ENCODE measurements at places on chromosomes 3 and 15.
A peak's percentile ranks its signal among the peaks of the same experiment; 100 is the strongest.

GRCh38 chr3:64289622-64290021, 64.4 kb upstream of the PRICKLE2 start:
- no peak for DNase-seq

- DNase-seq: no peak
Observed at GRCh38 chr15:59817834-59818233, 128.7 kb upstream of the BNIP2 start.

DNA sequence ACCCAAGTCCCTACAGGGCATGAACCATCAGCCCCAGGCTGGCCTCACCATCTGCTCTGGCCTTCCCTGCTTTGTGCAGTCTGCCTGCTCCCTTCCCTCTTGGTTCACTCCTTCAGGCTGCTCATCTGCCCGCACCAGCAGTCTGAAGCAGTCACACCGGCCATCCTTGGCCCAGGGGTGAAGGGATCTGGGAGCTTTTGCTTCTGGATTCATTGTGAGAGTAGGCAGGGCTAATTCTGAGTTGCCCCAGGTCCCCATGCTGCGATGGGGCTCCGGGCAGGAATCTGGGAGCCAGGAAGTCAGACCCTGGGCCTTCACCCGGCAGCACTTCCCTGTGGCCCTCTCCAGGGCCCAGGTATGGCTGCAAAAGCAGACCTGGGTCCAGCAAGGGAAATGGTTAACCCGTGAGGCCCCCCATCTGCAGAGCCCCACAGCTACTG, 99.7 kb downstream of the VGLL4 start:
- DNase-seq: no peak

- DNase-seq: no peak
Observed at GRCh38 chr3:44030687-44031305, 210.9 kb upstream of the TOPAZ1 start.

GRCh38 chr15:89178307-89178977, 42.9 kb downstream of the RLBP1 start:
- no peak for DNase-seq

DNA sequence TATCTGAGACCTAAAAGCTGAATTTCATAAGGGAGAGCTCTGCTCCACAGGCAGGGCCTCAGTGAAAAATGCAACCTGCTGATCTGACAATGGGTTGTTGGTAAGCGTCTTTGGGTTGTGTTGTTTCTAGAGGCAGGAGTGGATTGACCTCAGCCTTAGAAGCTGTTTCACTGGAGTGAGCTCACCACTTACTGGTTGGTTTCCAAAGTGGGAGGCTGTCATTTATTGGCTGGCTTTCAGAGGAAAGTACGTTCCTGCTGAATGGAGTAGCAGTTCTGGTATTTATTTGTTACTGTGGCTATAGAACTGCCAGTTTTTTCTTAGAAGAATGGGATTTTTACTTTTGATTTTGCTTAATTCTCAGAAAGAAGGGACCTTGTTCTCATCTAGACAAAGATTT, 29.3 kb upstream of the COL6A5 start:
- no peak for DNase-seq

DNA sequence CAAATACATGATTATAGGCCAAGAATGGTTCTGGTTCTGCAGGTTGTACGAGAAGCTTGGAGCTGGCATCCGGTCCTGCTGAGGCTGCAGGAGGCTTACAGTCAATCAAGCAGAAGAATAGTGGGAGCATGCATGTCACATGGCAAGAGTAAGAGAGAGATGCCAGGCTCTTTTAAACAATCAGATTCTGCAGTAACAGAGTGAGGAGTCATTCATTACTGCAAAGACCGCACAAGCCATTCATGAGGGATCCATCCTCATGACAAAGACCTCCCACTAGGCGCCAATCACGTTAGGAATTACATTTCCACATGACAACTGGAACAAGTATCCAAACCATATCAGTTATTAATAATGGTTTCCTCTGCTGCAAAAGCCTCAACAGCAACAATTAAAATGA, 536.8 kb downstream of the CADM2 start:
- no peak for DNase-seq

DNA sequence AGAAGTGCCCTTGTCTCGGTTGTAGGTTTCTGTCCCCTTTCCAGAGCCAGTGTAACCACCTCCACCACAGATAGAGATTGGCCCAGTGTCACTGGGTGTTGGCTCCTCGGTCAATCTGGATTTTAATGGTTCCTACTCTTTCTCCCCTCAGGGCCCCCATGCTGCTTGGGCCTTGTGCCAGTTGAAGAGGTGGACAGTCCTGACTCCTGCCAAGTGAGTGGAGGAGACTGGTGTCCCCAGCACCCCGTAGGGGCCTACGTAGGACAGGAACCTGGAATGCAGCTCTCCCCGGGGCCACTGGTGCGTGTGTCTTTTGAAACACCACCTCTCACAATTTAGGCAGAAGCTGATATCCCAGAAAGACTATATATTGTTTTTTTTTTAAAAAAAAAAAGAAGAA, 75.2 kb downstream of the BOC start:
- DNase-seq: no peak

GRCh38 chr3:134057006-134057653, 27.4 kb upstream of the SLCO2A1 start:
- DNase-seq: no peak

DNA sequence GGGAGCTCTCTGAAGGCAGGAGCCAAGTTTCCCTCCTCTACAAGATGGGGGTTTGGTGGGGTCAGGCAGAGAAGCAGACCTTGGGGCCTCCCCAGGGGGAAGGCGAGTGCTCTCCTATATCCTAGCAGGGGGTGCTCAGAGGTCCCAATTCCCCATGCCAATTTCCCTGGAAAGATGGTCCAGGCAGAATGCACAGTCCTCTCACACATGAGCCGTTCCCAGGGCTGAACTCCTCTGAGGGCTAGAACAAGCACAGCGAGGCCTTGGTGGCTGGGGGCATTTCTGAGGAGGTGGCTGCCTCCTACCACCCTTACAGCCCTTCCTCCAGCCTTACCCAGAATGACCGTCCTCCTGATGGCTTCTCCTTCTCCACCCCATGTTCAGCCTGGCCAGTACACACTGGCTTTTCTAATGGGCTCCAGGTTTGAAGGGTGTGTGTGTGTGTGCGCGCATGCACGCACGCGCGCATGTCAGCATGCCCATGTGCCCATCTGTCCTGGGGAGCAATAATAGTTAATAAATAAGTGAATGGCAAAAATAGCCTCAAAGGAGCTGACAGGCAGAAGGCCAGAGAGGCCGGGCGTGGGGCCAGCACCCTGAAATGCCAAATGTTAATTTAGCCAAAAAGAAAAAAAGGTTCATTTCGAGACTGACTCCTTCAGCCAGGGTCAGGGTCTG, 24.4 kb downstream of the ADCY5 start:
- no peak for DNase-seq

- DNase-seq: no peak
Observed at GRCh38 chr3:149992416-149993058, 21.8 kb upstream of the PFN2 start.

- no peak for DNase-seq
Observed at GRCh38 chr3:61439122-61439458, 122.3 kb upstream of the PTPRG start.

DNA sequence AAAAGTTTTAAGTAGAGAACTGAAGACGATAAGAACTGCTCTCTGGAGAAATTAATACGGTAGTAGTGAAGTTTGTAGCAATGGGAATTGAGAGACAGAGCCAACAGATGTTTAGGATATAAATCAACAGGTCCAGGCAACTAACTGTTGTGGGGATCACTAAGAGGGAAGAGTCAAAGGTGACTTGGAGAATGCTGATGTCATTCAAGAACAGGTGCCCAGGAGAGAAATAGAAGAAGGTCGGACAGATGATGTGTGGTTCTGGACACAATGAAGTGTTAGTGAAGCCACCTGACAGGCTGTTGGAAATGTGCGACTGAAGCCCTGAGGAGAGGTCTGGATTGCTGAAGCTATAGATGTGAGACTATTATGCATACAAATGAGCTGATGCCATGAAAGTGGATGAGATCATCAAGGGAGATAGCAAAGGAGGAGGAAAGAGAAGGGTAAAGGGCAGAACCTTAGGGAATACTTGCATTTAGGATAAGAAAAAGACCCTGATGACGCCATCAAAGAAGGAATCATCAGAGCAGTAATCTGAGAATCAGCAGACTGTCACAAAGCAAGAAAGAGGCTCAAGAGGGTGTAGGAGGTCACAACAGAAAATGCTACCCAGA, 183.7 kb downstream of the FRMD5 start:
- DNase-seq: no peak

GRCh38 chr15:53512029-53512428, 247.4 kb downstream of the WDR72 start:
- DNase-seq: no peak

- no peak for DNase-seq
Observed at GRCh38 chr3:196757876-196758739, 18.5 kb downstream of the PAK2 start.

DNA sequence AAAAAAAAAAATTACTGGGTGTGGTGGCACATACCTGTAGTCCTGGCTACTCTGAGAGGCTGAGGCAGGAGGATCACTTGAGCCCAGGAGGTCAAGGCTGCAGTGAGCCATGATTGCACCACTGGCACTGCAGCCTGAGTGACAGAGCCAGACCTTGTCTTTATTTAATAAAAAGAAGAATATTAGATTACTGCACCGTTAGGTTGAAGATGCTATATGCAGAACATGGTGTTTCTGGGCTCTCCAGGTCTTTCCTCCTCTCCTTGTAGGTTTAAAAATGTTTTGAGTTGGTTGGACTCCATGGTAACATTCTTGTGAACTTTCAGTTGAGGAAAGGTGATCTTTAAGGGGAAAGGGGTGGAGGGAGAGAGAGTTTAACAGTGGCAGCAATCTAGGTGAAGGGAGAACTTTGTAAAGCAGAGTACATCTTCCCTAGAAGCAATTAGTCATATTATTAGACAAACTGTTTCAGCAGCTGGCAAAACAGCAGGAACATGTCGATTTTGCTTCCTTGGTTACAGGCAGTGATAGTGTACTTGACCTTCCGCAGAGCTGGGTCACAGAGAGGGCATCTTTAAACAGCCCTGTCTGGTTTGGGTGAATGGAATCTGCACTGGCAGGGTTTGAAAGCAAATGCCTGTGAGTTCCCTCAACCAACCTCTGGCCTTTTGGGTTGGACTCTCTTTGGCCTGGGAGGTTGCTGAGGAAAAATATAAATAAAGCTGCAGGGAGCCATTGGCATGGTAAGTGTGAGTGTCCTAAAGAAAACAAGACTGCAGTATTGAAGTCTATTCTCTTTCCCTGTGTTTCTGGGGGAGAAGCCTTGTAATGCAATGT, 42.8 kb downstream of the NR2C2 start:
- DNase-seq: no peak

DNA sequence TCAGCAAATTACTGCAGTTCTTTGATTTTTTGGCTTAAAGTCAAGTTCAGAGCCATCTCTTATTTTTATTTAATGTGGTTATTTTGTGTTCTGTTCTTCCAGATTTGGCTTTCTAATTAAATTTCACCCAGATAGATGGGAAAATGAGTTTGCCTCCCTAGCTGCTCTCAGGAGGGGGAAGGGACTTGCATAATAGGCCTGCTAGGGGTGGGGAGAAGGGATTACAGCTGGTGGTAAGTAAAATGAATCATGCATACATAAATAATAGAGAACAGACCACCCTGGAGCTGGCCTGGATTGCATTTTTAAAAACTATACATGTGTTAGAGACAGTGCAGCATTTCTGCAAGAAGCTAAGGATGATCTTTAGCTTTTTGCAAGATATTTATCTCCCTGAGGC, 3.9 kb upstream of the PXYLP1 start:
- no peak for DNase-seq

GRCh38 chr3:138775254-138775595, 59.5 kb downstream of the PIK3CB start:
- no peak for DNase-seq

DNA sequence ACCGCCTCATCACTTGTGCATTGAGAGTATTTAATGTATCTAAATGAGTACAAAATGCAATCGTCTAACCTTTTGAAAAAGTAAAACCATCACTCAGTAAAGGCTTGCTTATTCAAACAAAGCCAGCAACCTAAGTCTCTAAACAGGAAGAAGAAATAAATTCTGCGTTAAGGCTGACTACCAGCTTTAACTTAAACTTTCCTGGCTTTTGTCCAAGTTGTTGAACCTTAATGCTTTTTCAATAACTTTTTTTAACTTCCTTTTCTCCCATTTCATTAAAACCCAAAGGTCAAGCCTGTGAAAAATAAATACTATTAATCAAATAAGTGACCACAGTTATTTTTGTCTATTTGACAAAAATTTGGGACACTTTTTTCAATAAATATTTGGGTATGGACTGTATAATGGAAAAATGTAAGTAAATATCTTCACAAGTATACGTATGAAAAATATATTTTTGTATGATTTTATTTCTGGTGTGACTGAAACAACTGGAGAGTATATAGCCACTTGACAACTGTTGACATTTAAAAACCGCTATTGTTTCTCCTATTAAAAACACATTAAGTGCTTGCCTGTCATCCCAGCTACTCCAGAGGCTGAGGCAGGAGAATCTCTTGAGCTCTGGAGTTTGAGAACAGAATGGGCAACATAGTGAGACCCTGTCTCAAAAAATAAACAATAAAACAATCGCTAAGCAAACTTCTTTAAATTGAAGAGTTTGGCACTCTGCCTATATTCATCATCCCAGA, 2.9 kb downstream of the KLHL24 start:
- DNase-seq: no peak

GRCh38 chr3:11246663-11246970, 25.6 kb upstream of the ATG7 start:
- no peak for DNase-seq

GRCh38 chr3:4409415-4409814, 57.7 kb downstream of the SUMF1 start:
- peak; percentile 87 for DNase-seq

- no peak for DNase-seq
Observed at GRCh38 chr3:4906107-4906621, 73.1 kb upstream of the BHLHE40 start.

GRCh38 chr15:81106560-81106959, 27.5 kb upstream of the CFAP161 start:
- peak; percentile 70 for DNase-seq

DNA sequence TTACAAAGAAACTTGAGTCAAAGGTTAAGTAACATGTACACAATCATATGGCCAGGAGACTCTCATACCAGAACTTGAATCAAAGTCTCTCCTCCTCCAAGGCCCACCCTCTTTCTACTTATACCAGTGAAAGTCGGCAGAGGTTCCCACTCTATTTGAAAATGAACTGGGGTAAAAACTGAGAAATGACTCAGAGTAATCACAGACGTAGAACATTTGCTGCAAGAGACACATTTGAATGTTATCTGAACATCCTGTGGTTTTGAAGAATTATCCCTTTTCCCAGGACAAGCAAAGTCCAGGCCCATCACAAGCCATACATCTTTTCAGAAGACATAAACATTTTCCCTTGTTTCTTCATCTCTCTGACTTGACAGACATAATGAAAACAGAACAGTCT, 55.8 kb downstream of the SHOX2 start:
- DNase-seq: no peak

DNA sequence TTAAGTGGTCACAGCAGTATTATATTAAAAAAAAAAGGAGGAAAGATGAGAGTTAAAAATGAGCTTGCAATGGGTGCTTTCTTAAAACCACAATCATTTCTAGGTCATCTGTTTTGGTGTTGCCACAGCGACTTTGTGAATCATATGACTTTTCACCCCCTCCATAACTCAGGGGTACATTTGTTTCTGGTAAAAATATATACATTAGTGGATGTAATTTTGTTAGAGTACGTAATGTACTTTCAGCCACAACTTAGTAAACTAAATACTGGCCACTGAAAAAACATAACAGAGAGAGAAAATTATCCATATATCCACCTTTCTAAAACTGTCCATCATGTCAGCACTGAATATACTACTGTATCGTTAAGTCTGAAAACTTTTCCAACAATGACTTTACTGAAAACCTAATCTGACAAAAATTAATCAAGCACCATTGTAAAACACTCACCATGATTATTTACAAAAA, 3.4 kb downstream of the ANKRD28 start:
- DNase-seq: peak; percentile 57

GRCh38 chr3:27657404-27657803, 64.7 kb downstream of the EOMES start:
- DNase-seq: no peak
